ENCODE measurements at places on chromosomes 11 and 22.

DNA sequence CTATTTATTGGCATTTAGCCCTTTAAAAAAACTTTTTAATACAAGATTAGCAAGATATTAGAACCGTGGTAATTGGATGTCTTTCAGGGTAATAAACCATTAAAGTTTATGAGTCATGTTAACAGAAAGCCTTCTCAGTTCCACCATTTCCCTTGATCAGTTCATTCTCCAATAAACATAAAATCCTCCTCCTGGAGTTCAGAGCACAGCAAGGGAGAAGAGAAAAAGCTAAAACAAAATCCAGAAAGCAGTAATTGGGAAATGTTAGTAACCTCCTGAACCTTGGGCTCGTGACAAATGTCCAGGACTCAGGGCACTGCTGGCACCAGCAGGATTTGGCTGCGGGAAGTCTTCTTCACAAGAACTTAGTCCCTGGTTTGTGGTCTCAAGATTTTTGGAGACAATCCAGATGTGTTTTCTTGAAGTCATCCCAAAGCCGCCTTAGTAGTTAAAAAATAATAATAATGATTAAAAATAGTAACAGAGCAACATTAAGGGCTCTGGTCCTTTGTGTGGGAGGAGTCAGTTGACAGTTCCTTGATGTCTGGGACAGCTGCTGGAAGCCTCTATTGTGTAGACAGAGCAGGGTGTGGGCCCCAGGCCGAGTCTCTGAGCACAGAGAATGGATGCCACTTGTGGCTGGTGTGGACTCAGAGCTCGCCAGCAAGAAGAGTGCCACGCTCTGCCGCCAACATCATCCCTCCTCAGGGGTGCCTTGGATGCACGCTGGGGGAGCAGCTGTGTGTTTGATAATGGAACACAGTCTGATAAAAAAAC lies 43.4 kb upstream of the PITPNB start:
- no peak for DNase-seq

GRCh38 chr22:37303821-37304274 lies 21.5 kb downstream of the CYTH4 start:
- DNase-seq, result peak; percentile 40

GRCh38 chr11:74326665-74327064 lies 15.2 kb upstream of the P4HA3 start:
- no peak for DNase-seq

DNA sequence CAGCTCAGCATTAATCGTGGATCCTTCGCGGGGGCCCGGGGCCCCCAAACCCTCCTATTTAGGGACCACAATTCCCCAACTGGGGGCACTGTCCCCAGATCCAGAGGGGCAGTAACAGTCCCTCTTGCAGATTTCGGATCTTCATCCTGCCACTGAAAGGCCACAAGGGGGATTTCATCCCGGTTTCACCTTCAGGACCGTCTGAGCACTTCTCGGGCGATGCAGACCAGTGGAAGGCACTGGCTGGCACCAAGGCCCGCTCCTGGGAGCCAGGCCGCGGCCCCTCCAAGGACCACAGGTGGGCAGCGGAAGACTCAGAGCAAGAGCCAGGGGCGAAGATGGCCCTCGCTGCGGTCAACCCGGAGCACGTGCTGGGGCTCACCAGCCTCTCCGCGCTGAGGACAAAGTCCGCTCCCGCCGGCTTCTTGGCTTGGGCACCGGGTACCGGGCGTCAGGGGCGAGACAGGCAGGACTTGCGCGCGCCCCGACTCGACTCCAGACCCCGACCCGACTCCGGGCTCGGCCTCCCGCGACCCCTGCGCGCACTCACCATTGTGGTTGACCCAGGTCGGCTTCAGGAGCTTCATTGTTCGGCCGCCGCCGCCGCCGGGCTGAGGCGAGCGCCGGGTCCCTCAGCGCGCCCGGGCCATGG lies 517 bp downstream of the HIRA start:
- no peak for DNase-seq

- DNase-seq, result no peak
Observed at GRCh38 chr11:78266451-78266850, 77.7 kb downstream of the USP35 start.

DNA sequence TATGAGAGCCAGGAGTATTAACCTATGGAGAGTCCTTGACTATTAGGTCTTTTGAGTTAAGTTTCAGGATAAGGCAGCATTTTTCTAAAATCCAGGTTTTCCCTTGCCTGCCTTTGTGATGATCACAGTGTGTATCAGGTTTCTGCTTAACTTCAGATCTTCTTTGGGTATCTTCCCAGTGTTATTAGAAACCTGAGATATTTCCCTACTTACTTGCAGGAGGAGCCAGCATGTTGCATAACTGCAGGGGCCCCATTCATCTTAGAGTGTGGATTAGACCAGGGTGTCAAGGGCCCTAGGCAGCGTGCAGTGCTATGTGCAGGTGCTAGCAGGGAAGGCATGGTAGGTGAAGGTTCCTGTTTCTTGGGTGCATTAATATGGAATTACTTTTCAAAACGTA lies 69.5 kb downstream of the ZNRF3 start:
- no peak for DNase-seq

GRCh38 chr11:8035200-8035855 lies 45.7 kb upstream of the TUB start:
- DNase-seq, result no peak

- DNase-seq, result no peak
Observed at GRCh38 chr11:18171377-18172000, 1.1 kb upstream of the MRGPRX4 start.
